Cardiac fibroblast (primary cell): ENCODE measurements at places on chromosomes 16 and 17.

DNA sequence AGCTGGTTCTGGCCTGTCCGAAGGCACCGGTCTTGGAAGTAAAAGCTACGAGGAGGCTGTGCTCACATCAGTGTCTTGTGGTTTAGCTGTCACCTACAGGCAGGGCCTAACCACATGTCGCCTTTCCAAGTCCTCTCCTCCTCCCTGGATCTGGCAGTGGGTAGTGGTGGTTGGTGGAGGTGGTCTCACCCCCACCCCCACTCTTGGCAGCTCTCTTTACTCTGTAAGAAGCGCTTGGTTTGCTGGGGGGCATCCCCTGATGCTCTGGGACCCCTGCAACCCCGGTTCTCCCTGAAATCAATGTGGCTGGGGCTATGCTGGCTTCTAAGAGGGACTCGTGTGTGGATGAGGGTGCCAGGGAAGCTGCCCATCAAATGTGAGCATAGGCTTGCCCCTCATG, 68.3 kb downstream of the WIPI1 start:
- no peak for DNase-seq

DNA sequence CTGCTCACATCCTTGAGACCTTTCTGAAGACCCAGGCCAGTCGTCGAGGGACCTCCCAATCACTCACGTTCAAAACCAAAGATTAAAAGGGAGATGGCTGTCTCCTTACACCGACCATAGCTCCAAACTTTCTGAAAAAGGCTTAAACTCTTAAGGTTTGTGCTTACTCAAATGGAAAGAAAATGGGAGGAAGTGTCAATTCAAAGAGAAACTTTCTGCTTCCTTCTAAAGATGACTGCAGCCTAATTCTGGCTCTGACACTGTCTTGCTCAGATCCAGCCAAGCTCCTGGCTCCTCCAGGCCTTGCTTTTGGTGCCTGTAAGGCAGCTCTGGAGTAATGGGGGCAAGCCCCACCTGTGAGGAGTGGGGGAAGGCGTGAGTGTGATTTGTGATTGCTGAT, 54.9 kb upstream of the WSB1 start:
- DNase-seq, result no peak

- DNase-seq, result no peak
Observed at GRCh38 chr17:78961571-78961970, 18.2 kb downstream of the LGALS3BP start.

- DNase-seq, result no peak
Observed at GRCh38 chr16:85613604-85614337, 649 bp downstream of the GSE1 start.

- DNase-seq, result peak; percentile 85
Observed at GRCh38 chr17:47323382-47324223, at the start of gene EFCAB13. TSS of gene EFCAB13 (plus strand) at chr17:47323955. CDS start at chr17:47328354, 4,399 bp downstream.

DNA sequence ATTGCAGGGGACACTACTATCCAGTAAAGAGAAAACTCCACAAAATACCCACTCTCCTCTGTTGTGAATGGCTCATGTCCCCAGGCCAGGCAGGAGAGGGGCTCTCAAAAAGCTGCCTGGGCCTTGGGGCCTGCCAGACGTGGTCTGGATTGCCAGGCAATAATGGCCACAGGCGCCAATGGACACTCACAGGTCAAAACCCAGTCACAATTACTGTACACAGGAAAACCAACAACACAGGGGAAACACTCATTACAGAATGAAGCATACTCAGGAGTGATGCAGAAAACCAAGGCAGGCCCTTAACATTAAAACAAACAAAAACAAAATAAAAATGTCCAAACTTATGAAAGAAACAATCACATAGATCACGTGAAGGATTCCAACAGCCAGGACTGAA, 35.1 kb upstream of the SREBF1 start:
- DNase-seq, result no peak

GRCh38 chr17:39777534-39778365, 40.0 kb downstream of the GRB7 start:
- no peak for DNase-seq

DNA sequence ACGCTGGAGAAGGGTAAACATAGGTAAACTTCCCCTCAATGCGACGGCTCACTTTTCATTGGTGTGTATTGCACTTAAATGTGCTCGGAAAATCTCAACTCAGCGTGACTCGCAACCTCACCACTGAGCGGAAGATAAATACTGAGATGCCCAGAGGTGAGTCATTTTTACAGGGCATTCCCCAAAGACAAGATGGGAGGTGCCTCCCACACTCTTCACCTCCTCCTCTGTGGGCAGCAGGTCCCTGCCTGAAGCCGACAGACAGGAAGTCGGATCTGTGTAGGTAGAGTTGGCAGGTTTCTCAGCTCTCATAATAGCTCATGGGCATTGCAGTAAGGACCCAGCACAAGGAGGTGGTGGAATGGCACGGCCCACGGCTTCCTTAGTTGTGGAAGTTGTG, 274.6 kb upstream of the HSBP1 start:
- no peak for DNase-seq

DNA sequence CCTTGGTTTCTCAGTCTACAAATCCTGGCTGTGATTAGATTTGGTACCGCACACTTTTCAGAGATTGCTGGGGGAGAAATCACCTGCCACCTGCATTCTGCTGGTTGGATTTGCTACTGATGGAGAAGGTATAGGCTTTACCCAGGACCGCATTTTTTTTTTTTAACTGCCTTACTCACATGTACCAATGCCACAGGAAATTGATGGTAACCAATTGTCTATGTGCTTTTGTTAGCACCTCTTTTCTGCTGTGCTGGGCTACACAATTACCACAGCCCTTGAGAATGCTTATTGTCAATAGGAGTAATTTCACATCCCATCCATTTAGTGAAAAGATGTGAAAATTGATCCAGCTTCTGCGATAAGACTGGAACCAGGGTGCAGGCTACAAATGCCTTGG, 74.4 kb upstream of the TANC2 start:
- DNase-seq, result no peak

GRCh38 chr16:65745-66144, 6.7 kb downstream of the RHBDF1 start:
- peak; percentile 84 for DNase-seq

DNA sequence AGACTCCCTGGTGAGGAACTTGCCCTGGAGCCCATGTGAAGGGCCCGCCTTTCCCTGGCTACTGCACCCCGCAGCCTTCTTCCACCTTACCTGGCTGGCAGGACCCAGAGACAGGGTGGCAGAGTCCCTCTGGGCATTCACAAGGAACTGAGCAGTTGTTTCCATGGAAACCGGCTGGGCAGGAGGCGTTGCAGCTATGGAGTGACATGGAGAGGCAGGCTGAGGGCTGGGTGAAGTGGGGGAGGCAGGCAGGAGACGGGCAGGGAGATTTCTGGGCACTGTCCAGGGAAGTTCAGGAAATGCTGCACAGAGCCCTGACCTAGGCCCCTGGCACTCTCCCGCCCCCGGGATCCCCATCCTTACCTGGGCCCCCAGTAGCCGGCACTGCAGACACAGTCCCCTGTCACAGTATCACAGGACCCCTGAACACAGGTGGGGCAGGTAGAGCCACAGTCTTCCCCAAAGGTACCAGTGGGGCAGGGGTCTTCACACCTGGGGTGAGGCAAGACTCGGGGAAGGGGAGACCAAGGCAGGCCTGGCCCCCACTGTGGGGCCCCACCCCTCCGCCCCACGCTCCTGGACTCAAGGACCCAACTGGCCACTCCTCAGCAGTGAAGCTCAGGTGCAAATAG, 5.9 kb downstream of the SCARF1 start:
- DNase-seq, result no peak

DNA sequence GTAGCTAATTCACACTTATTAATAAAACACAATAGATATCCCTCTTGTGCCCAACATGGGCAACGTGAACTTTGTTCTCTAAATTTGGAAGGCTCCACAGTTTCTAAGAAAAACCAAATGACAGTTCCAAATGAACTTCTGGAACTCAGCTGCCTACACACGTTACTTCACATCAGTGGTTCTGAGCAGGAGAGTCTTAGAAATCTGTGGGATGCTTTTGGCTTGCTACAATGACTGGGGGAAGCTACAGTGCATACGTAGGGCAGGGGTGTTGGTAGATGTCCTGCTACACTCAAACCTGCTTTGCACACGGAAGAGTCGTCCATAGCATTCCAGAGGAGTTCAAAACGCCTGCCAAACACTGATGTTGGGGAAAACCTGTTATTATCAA, 8.0 kb downstream of the TXNDC11 start:
- DNase-seq, result no peak

GRCh38 chr17:76588182-76588581, 2.5 kb upstream of the ST6GALNAC2 start:
- DNase-seq, result no peak

- no peak for DNase-seq
Observed at GRCh38 chr16:12876778-12877177, 24.6 kb upstream of the SHISA9 start.

DNA sequence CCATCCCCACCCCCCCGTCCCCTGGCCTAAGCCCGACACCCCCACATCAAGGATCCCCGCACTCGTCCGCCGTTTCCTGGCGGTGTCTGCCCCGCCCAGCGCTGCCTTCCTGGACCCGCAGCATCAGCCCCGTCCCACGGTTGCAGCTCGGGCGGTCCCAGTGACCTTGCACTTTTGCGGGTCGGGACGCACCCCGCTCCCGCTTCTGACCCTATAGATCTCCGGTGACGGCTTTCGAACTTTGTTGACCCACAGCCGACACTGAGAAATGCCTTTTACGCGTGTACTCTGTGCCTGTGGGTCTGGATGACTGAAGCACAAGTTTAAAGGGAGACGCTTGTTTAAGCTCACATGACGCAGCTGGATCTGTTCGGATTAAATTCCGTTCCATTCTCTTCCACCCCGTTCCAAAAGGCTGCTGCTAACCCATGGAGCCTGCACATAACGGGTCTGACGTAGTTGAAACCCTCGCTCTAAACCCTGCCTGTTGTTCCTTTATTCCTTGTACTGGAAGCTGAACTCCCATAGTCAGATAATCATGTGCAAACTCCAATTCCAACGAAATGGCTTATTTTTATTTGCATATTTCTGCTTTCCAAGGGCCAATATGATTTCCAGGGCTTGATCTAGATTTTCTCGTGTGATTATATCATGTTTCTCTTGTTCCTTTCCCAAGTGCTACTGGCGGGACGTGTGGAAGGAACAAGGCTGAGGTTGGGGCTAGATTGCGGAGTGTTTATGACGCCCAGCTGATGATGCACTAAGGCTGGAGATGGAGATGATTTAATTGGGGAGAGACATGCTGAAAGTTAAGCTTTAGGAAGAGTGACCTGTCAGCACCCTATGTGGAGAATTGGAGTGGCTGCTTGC, 834 bp downstream of the FLYWCH1 start:
- peak; percentile 74 for DNase-seq

DNA sequence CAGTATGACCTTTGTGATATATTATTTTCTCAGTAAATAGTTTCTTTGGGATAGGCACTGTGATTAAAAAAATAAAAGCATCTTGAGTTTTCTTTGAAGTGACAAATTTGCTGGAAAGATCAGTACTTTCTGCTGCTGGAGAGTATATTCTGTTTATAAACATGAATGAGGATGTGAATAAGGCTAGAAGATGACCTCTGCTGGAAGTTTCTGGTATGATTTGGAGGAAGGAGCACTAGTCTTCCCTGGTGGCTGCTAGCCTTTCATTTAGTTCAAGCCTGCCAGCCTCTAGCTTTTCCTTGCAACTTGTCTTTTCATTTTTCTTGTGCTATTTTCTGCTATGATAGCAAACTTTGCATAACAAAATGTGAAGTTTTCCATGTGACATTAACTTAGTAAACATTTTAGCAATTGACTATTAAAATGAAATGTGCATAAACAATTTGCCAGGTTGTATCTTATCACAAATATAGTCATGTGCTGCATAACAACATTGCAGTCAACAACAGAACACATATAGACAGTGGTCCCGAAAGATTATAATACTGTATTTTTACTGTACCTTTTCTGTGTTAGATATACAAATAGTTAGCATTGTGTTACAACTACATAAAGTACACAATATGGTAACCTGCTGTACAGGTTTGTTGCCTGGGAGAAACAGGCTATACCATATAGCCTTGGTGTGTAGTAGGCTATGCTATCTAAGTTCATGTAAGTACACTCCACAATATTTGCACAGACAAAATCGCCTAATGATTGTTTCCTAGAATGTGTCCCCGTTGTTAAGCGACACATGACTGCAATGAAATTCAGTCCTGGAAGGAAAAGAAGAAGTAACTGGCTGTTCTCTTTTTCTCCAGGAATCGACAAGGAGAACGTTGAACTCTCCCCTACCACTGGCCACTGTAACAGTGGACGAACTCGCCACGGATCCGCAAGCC, 18.1 kb upstream of the RAB11FIP4 start:
- peak; percentile 81 for DNase-seq

DNA sequence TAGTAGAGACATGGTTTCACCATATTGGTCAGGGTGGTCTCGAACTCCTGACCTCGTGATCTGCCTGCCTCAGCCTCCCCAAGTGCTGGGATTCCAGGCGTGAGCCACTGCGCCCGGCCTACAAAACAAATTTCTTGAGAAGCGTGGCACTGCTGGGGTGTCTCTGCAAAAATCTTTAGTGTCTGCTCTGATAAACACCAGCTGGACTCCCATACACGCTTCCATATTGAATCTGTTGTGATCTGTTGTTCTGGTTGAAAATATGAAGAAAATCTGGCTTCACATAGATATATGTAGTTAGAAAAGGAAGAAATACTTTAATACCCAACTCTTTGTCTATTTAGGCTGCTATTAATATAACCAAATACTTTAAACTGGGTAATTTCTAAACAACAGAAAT, 33.3 kb downstream of the VPS53 start:
- no peak for DNase-seq

GRCh38 chr16:2161911-2162310, 6.3 kb downstream of the TRAF7 start:
- no peak for DNase-seq

DNA sequence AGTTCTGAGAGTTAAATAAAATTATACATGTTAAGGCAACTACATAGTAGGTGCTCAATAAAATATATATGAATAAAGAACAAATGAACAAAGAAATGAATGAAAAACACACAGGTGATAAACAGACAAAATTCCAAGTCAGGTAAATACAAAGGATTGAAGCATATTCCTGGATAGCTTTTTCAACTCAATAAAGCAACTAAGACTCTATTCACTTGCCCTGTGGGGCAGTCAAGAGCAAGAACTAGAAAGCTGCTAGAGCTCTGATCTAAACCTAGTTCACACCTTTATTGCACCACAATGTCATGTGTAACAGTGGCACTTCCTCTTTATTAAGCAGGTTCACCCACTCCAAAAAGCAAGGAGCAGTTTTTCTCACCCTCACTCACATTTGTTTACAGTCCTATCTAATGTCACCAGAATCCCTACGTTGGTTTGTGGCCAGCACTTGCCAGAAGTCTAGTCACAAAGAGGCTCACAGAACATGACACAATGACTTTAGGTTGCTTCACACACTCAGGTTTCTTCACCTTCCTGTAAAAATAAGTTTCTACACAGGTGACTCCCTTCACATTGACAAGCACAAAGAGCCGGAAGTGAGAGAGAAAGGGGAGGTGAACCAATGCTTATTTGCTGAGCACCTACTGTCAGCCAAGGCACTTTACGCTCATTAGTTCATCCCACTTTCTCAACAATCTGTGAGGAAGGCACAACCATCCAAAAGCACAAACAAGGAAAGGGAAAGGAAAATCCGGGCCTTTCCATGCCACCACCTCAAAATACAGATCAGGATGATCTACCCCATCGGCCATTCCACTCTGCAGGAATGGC, 70.8 kb downstream of the XPO6 start:
- DNase-seq, result no peak

GRCh38 chr17:76569607-76570279, 15.9 kb downstream of the ST6GALNAC2 start:
- peak; percentile 68 for DNase-seq

- DNase-seq, result no peak
Observed at GRCh38 chr17:6793748-6794493, 17.9 kb downstream of the FBXO39 start.

- DNase-seq, result no peak
Observed at GRCh38 chr16:79810449-79811189, 210.1 kb upstream of the MAF start.

- DNase-seq, result no peak
Observed at GRCh38 chr17:46023783-46024388, 24.8 kb downstream of the STH start.
